ENCODE measurements at places on chromosomes 6 and 20. TPM values are rescaled to one million over a fixed set of nuclear protein-coding genes. Genes with fewer than 3 reads are reported as not detected.

NFATC2 gene
- 0.12 TPM for total RNA-seq

ZC2HC1B gene
- total RNA-seq: not detected

PHACTR3 gene
- total RNA-seq: 4.5 TPM

DYNLT2 gene
- 1.3 TPM for total RNA-seq

DNA sequence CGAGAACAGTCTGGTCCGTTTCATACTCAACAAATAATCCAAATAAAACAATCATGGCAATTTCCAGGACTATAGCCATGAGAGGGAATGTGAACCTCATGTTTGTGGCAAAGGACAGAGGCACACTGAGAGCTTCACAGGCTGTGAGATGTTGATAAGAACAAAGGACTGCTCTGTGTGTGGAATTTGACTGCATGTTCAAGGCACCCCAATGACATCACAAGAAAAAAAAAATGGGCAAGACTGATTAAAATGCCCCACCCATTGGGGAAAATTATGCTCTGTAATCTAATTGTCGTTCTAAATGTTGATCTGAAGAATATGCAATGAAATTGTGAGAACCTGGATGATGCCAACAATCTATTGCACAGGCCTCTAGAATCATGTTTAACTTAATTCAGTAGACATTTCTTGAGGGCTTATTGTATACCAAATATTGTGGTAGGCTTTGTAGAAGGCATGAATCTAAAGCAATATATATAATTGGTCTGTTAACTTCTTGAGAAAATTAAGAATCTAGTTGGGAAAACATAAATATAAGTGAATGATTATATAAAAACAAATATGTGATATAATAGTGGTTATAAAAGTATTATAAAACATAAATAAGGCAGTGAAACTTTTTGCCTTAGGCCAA, at the start of gene RHAG:
TSS of gene RHAG (minus strand) at position 127 of the 637 bp plus-strand sequence. CDS start at position 100, 27 bp downstream.
- H3K27me3 ChIP-seq: peaks cover 48% of the 10 kb centered on the region
- H3K4me3 ChIP-seq: no peak within 1 kb of the TSS
- no peaks in the 10 kb centered on the region for H3K36me3 ChIP-seq

DNA sequence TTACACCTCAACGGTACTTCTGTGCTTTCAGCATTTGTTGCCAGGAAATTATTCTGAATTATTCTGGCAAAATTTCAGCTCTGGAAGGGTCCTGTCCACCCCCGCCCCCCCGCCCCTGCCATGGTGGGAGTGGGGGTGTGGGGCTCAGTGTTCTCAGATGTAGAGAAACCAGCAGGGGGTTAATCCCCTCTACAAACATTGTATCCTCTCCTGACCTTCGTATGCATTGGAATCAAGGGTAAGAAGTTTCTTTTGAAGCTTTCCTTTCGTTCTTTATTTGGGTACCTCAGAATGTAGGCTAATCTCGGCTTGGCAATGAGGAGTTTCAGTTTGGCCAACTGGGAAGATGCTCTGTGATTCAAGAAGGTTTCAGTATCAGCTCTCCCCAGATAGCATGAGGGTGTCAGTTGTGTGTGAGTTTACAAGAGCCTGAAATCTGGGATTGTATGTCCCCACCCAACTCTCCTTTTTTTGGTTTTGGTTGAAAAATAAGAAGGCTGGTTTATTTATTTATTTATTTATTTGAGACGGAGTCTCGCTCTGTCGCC, 25.5 kb upstream of the OLIG3 start:
- peaks cover 5% of the 10 kb centered on the region for H3K4me1 ChIP-seq
- H3K27ac ChIP-seq: no peak overlapping the region
- peaks cover 42% of the 10 kb centered on the region for H3K27me3 ChIP-seq
- H3K4me3 ChIP-seq: no peak overlapping the region
- H3K36me3 ChIP-seq: no peaks in the 10 kb centered on the region
- no peak for DNase-seq

GRCh38 chr20:63158845-63159244, 57.1 kb downstream of the YTHDF1 start:
- peaks cover 76% of the 10 kb centered on the region for H3K27me3 ChIP-seq
- no peaks in the 10 kb centered on the region for H3K36me3 ChIP-seq
- no peak overlapping the region for H3K4me3 ChIP-seq
- H3K27ac ChIP-seq: no peak overlapping the region

DNA sequence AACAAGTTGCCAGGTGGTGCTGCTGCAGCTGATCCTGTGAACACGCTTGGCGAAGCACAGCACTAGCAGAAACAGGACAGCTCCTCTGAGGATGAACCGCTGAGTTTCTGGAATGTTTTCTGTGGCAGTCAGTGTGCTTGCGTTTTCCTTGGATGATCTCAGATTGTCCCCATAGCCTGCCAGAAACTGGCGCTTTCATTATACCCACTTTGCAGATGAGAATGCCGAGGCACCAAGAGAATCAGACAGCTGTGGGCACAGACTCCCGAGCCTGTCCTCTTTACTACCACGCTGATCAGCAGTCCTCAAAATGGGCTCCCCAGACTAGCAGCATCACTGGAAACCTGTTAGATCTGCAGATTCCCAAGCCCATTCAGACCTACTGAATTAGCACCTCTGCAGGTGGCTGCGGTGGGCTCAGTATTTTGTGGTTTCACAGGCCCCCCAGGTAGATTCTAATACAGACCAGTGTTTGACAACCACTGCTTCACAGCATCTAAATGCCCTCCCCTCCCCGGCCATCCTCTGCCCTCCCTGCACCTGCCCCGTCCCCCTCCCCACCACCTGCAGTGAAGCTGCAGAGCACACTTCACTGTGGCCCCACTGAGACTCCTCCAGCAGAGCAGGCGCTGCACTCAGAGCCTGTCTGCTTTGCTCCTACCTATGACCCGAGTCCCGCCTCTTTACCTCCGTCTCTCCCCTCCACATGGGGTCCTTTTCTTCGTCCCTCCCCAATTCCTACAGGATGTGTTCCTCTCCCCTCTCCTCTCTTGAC, 29.6 kb downstream of the SPATA2 start:
- no peak overlapping the region for H3K27ac ChIP-seq
- DNase-seq: no peak
- peaks cover 7% of the 10 kb centered on the region for H3K4me1 ChIP-seq
- peaks cover 37% of the 10 kb centered on the region for H3K36me3 ChIP-seq

DNA sequence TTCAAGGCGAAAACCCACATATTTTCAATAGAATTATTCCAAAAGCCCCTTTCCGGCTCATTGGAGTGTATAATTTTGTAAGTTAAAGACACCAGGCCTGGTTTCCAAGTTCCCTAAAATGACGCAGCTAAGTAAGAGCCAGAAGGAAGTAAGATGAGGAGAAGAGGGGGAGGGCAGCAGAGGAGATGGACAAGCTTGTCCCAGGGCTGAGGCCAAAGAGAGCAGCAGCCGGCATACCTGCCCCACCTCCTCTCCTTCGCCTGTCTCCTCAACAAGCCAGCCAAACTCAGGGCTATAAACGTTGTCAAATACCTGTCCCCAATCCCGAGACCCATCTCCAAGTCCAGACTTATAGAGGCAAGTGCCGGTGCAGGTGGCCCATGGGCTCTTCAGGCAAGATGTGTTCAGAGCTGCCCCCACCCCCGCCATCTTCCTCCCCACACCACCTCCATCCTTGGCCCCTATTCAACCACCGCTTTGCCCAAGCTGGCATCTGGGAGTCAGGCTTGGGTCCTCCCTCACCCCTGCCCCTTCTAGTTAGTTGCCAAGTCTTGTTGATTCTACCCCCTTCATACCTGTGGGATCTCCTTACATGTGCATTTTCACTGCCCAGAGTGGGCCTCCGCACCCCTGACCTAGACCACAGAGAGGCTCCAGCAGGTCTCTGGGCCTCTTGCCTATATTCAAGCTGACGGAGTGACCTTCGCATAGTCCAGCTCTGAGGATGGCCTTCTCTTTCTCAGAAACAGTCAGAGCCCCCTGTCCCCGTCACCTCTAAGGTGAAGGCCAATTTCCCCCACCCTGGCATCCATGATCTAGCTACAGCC, 75.7 kb upstream of the SIRPA start:
- no peak for DNase-seq
- H3K27me3 ChIP-seq: no peaks in the 10 kb centered on the region
- H3K27ac ChIP-seq: peak overlapping the region; percentile 35
- peaks cover 36% of the 10 kb centered on the region for H3K4me1 ChIP-seq

- H3K27ac ChIP-seq: no peak overlapping the region
- no peak overlapping the region for H3K4me3 ChIP-seq
- H3K36me3 ChIP-seq: peaks cover 4% of the 10 kb centered on the region
Observed at GRCh38 chr6:157284738-157285421, 38.4 kb downstream of the TMEM242 start.

- no peak overlapping the region for H3K4me3 ChIP-seq
- no peak for DNase-seq
Observed at GRCh38 chr6:75382634-75382900, 98.0 kb upstream of the TMEM30A start.

DNA sequence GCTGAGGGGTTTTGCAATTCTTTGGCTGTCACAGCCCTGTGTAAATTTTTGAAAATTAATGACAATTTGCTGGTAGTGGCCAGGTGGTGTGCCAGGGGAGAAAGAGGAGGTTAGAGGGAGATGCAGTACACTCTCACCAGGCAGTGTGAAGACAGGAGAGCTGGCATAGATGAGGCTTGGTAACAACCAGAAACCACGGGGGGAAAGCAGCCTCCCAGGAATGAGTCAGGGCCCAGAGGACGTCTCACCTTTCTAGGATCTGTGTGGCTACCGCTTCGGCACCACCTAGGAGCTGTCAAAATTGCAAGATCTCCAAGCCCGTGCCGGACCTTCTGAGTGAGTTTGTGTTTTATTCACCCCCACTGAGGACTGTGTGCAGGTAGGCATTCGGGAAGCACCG, 171.4 kb downstream of the PACRG start:
- no peak overlapping the region for H3K4me3 ChIP-seq
- H3K4me1 ChIP-seq: no peaks in the 10 kb centered on the region
- H3K36me3 ChIP-seq: no peaks in the 10 kb centered on the region
- no peaks in the 10 kb centered on the region for H3K27me3 ChIP-seq
- no peak for DNase-seq

DNA sequence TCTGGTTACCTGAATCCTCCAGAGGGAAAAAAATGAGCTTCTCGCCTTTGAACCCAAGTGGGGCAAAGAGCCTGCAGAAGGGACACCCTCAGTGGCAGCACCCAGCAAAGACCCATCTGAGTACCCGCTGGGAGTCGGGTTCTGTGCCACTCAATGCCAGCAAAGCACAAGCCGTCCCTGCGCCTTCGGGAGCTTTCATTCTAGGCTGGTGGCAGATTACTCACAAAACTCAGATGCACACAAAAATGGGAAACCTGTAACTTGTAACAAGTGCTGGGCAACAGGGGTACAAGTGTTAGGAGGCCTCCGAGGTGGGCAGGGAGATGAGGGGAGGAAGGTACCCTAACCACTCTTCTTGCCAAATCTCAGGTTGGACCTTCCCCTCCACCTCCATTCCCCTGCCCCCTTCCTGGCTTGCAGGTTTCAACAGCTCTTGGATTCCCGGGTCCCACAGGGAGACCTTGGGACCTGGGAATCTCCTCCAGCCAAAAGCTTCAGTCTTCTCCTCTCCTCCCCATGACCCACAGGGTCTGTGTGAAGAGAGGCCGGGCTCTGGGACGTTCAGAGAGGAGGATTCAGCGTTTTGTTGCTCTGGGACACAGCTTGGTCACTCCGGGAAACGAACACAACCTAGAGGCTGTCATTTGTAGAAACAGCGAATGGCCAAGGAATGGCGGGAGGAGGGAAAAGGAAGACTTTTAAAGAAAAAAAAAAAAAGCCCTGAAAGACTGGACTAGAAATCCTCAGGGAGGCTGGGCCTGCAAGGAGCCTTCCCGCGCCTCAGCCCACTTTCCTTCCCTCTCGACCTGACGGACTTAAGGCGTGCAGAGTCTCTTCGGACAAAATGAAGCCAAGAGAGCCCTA, 1.2 kb upstream of the PARD6B start:
- H3K27me3 ChIP-seq: no peaks in the 10 kb centered on the region
- DNase-seq: no peak
- peak overlapping the region; percentile 96 for H3K27ac ChIP-seq
- H3K4me1 ChIP-seq: peaks cover 31% of the 10 kb centered on the region

DNA sequence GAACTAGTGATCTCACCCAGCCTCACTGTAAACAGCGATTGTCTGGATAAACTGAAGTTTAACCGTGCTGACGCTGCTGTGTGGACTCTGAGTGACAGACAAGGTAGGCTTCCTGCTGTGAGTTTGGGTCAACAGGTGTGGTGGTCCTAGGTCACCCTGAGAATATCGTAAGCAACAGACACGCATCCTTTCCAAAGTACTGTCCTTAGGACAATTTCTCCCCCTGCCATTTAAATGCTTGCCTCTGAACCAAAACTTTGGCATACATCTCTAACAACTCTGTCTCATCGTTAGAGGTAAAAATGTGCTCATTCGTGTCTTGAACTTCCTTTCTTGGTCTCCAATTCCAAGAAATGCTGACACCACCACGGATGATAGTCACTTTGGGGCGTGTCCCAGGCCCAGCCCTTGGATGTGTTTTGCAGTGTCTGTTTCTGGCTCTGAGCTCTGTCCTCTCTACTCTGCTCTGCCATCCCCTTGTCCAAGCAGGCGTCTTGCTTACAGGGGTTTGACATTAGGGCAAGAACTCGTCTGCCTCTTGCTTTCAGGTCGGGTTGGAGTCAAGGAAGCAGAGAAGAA, 95.5 kb downstream of the EYA2 start:
- H3K4me1 ChIP-seq: peaks cover 8% of the 10 kb centered on the region
- no peak overlapping the region for H3K27ac ChIP-seq
- no peak overlapping the region for H3K4me3 ChIP-seq
- H3K36me3 ChIP-seq: no peaks in the 10 kb centered on the region
- peaks cover 13% of the 10 kb centered on the region for H3K27me3 ChIP-seq
- no peak for DNase-seq

DNA sequence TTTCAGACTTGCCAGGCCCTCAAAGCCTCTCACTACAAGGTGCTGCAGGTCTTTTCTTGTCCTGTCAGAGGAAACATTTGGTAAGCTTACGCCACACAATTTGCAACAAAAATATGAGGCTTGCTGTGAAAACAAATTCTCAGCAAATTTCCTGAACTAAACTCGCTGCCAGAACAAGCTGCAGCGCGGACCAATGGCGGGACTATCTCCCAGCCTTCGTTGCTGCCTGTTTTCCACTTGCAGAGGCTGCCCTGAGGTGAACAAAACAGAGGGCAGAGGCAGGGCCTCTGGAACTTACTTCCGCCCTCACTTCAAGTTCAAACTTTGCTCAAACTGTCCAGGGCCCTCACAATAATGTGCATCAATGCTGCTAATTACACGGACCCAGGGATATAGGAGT, 12.4 kb downstream of the UQCC2 start:
- peaks cover 26% of the 10 kb centered on the region for H3K4me1 ChIP-seq
- H3K27me3 ChIP-seq: no peaks in the 10 kb centered on the region
- no peak overlapping the region for H3K4me3 ChIP-seq
- H3K27ac ChIP-seq: no peak overlapping the region
- DNase-seq: no peak
- H3K36me3 ChIP-seq: peaks cover 59% of the 10 kb centered on the region

DNA sequence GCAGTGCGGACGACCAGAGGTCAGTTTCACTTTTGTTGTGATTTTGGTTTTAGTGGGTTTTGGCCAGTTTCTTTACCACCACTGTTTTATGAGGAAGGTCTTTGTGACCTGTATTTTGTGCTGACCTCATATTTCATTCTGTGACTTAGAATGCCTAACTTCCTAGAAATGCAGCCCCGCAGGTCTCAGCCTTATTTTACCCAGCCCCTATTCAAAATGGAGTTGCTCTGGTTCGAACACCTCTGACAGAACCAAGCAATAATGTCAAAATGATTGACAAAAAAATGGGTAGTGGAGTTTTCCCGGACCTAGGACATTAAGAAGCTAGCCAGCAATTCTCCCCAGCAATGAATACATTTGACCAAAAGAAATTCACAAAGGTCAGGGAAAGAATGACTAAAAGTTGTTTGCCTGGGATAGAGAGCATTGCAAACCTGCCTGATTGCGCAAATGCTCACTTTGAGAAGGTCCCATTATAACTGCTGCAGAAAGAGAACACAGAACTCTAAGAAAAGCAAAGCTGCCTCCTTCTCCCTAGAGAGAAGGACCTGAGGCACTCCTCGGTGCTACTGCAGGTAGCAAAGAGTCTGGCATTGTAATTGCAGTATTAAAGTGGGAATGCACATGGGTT, 288.8 kb downstream of the ADGB start:
- no peaks in the 10 kb centered on the region for H3K36me3 ChIP-seq
- no peaks in the 10 kb centered on the region for H3K27me3 ChIP-seq
- DNase-seq: peak; percentile 21
